Hematopoietic multipotent progenitor cell treated with erythropoietin and hydrocortisone succinate and interleukin-3 and kit ligand, for 4 days (in vitro differentiated cells): ENCODE measurements at places on chromosomes 2 and 18.

DNA sequence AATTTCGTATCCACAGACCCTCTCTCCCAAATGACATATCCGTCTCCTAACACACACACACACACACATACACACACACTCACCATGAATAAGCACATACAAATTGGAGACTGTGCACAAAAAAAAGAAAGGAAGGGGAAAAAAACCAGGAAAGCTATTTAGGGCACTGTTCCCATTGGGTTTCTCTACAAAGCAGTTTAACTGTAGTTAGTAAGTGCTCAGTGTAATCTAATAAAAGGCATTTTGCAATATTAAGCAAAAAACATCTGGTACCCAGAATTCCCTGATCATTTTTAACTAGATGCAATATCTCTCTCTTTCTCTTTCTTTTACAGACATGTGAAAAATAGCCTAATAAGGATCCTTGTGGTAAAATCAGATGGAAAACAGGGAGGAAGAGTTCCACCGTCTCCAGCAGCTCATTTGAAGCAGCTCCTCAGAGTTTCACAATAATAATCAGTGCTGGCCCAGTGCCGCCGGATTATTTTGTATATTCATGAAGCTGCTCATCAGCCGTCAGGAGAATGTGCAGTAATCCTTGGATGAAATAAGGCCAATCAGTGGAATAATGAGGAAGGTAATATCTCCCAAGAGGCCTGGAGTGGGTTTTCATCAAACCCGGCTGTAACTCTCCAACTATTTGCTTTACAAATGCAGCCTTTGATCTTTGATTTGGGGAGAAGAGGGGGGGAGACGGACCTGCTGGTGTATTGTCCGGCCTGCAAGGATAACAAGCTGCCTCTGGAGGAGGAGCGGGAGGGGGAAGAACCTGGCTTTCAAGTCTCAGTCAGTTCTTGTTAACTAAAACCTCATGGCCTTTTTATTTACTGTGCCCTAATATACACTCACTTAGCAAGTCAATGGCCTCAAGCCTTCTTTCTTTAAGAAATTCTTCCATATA is 227.6 kb upstream of the SMIM21 start:
- DNase-seq: no peak

GRCh38 chr18:76955524-76956170 is 133.3 kb downstream of the ZNF236 start:
- no peak for DNase-seq

- no peak for DNase-seq
Observed at GRCh38 chr18:37378336-37379010, 187.1 kb downstream of the CELF4 start.

GRCh38 chr2:12320991-12321641 is 395.6 kb upstream of the TRIB2 start:
- no peak for DNase-seq

DNA sequence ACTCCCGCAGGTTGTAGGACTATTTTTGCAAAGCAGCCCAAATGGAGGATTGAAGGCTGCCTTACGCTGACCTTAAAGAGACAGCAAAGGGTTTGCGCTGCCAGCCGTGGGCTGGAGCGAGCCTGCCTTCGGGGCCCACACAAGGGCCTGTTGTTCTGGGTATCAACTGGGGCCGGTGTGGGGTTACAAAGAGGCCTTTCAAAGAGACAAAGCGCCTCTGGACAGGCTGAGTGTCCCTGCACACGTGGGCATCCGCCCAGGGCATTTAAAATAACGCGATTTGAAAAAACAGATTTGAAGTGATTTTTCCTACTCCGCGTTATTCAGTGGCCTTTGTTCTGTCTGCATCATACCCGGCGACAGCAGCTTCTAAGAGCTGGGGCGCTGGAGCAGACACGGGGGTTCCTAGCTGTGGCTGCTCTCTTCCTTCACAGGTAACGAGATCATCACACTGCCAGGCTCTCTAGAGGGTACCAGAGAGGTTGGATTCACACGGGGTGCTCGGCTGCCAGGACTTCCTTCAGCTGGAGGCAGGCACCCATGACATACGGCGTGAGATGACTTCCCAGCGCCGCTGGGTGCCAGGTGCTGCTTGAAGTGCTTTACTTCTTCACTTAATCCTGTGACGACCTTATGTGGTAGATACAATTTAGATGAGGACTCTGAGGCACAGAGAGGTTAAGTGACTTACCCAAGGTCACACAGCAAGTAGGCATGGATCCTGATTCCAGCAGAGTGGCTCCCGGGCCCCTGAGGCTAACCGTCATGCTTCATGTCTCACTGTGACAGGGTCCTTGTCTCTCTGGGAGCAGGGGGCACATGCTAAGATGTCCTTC is 32.2 kb downstream of the MAL start:
- no peak for DNase-seq

DNA sequence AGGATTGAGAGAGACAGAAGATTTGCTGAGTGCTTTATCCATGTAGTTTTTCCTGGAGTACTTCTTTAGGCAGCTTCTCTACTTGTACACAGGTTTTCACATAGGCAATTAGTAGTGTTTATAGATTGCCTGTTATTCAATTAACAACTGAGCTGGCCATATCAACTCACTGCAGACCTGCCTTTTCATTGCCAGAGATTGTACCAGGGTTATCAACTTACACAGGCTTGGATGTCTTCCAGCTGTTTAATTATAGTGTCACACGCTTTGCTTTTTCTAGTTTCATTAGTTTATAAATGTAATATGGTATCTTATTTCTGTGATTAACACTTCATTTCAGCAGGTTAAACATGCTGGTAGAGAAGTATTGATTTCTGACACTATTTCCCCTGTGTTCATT is 125.9 kb downstream of the GPD2 start:
- DNase-seq: peak; percentile 85

DNA sequence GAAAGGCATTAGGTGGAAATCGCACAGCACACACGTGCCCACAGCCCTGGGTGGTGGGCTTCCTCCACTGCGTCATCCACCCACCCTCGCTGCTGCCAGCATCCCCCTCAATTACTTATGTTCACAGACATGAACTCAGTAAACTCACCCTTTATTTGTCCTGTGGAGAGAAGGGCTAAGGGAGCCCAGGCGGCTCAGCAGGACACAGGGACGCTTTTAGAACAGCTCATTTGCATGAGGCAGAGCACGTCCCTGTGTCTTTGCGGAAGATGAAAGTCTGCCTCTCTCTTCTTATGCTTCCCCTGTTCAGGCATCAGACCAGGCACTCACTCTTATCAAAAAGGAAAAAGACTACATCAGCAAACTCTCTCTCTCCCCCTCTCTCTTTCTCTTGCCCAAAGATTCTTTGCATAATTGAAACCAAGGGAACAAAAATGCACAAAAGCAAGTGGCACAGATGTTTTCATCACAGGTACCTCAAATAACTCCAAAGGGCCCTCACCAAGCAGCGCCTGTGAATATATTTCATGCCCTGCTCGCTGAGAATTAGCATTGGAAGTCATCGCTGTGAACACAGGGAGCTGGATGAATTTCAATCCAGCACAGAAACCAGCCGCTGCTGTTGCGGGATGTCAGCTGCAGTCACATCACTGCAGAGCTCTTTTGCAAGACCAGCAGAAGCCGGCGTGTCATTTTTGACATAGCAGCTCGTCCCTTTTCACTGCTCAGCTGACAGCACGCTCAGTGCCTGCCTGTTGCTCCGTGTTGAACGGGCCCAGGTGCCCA is 376.3 kb upstream of the MYT1L start:
- DNase-seq: no peak

GRCh38 chr2:79740879-79741443 is 228.1 kb downstream of the CTNNA2 start:
- DNase-seq: no peak

DNA sequence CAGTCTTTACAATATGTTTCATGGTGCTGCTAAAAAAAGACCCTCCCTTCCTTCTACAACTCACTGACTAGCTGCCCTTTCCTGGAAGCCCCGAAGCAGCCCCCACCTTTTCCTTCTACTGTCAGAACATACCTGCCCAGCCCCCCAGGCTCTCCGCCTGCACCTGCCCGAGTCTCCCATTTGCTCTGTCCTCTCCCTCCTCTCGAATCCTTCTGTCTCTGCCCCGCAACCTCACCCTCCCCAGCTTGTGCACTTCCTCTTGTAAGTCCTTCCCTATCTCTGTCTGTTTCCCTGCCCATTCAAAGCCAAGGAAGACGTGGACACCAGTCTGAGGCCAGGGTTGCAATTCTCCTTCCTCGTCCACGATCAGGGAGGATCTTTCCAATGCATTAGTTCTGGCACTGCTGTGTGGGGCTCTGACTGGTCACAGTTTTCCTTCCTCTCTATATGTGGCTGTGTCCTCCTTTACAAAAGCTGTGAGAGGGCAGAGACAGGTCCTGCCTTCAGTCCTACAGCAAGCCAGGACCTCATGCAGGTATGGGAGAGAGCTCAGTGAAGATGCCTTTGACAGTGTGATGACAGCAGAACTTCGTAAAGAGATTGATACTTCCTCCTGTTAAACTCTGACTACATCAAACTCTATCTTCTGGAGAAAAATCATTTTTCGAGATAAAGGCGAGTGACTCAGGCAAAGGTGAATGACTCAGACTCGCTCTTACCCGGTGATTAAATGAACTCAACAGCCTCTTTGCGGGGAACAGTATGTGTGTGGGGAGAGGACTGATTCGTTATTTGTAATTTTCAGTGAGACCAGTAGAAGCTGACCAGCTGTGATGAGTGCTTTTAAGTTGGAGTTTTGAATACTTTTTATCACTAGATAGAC is 14.2 kb downstream of the TNFRSF11A start:
- peak; percentile 25 for DNase-seq

DNA sequence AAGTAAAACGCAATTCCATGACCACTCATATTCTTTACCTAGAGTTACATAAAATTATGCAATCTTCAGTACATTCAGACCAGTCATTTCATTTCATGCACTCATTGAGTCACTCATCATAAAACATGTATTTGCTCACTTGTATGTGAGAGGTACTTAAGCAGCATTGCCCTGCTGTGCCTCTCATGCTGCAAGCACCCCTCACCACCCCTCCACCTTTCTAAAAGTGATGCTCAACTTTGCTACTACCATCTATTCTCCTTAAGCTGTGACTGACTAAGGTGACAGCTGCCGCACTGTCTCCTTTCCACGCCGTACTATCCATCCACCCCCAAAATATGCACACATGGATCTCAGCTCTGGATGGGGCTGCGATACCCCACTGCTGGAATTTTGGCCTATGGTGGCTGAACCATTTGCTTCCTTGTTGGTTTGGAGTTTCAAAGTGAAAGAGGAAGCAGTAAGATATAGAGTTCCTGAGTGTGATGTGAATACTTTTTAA is 7.2 kb downstream of the ARHGAP25 start:
- no peak for DNase-seq

DNA sequence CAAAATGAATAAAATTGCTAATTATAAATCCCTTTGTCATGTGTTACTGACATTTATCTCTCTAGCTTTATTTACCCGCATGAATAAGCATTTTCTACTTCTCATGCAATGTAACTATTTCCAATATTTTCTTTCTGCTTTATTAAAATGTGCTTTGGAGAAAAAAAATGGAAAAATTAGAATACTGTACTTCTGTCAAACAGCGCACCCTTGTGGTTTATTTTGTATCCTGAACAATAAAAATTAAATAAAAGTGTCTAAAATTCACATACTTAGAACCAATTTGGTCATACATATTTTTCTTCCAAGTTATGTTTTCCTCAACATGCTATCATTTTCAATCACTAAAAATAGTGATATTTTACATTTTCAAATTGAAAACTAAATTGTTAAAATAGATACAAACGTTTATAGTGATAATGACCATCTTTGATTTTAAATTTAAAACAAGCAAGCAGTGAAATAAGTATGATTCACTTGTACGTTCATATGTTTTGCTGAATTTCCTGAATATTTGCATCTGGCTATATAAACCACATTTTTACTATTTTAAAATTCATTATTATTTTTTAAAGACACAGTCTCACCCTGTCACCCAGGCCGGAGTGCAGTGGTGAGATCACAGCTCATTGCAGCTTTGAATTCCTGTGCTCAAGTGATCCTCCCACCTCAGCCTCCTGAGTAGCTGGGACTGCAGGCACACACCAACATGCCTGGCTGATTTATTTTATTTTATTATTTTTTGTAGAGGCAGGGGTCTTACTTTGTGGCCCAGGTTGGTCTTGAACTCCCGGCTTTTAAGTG is 95.9 kb upstream of the GRB14 start:
- DNase-seq: peak; percentile 70

DNA sequence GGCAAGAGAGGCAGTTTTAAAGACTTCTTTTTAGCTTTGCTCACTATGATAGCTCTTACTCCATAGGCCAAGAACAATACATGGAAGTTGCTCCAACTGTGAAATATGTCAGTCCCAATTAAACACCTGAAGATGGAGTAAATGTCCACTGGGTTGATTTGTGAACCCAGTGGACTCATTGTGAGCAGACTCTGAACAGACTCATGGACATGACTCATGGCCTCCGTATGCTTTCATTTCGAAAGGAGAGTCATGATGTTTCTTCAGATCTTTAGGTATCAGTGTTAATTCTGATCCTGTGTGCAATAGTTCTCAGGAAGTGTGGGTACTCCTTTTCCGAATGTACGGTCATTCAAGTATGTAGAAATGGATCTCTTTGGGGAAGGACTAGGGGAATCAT is 5.4 kb upstream of the CWC22 start:
- DNase-seq: no peak

- DNase-seq: peak; percentile 19
Observed at GRCh38 chr2:212667751-212668316, 129.2 kb upstream of the ERBB4 start.

DNA sequence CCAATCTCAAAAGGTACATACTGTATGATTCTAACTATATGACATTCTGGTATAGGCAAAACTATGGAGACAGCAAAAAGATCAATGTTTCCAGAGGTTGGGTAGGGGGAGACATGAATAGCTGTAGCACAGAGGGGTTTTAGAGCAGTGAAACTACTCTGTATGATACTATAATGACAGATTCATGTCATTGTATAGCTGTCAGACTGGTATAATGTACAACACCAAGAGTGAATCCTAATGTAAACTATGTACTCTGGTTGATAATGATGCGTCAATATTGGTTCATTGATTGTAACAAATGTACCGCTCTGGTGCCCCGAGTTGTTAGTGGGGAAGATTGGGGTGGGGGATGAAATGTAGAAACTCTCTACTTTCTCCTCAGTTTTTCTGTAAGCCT is 172.4 kb upstream of the SPOPL start:
- DNase-seq: no peak

DNA sequence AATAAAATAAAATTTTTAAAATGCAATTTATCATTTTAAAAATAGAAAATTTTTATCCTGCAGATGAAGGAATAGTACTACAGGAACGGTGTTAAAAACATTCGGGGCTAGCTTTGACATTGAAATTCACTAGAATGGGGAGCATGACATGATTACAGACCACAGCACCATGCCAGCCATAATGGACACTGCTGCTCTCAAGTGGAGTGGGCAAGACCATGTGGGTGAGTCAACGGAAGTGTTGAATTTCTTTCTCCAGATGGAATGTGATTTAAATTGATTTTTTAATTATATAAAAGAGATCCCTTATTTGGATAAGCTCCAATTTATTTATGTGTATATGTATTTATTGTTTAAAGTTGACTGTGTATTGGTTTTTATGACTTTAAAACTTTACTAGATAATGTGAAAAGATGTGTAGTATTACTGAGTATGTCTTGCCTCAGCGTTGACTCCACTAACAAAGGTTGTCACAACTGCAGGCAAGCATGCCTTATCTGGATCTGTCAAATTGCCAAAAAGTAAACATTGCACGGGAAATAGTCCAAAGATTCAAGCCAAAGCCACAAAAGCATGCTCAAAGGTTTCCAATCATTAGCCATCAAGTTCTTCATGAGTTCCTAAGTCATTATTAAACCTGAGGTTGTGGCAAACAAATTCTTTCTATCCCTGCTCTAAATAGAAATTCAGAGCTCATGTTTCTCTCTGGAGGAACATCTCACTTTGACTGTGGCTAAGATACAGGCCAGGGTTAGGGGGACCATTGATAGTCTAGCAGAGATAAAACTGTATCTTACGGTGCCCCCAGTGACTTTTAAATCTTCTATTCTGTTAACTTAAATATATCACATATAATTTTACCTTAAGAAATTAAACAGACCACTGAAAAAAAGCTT is 536.9 kb downstream of the TMX3 start:
- peak; percentile 6 for DNase-seq
